Activated naive CD8-positive, alpha-beta T cell treated with anti-CD3 and anti-CD28 coated beads, Interleukin-2, amount 50 U/mL, for 24 hours (primary cell): ENCODE measurements at places on chromosomes 1 and 21.

DNA sequence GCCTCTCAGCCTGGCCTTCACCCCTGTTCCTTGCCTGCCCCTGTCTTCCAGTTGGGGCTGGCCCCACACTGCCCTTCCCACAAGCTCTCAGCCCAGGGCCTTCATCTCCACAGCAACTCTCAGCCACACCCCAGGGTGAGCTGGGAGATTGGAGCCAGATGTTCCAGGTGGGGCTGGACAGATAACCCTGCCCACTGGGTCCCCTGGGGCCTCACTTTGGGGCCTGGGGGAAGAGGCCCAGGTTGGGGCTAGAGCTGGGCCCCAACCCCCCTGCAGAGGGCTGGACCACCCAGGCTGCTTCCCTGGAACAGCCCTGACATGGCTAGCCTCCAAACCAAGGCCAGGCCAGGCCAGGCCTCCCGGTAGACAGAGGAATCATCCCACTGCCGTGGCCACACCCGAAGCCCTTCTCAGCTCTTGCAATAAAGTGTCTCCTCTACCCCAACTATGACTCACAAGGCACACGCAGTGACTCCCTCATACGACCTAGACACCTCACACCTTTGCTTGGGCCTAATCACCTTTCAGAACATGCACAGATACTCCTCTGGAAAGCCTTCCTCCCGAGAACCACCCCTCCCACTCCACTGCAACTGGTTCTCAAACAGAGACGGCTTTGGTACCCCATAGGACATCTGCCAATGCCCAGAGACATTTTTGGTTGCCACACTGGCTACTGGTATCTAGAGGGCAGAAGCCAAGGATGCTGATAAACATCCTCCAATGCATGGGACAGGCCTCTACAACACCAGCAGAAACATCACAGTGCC, 22.2 kb downstream of the SLC2A1 start:
- DNase-seq, result no peak

DNA sequence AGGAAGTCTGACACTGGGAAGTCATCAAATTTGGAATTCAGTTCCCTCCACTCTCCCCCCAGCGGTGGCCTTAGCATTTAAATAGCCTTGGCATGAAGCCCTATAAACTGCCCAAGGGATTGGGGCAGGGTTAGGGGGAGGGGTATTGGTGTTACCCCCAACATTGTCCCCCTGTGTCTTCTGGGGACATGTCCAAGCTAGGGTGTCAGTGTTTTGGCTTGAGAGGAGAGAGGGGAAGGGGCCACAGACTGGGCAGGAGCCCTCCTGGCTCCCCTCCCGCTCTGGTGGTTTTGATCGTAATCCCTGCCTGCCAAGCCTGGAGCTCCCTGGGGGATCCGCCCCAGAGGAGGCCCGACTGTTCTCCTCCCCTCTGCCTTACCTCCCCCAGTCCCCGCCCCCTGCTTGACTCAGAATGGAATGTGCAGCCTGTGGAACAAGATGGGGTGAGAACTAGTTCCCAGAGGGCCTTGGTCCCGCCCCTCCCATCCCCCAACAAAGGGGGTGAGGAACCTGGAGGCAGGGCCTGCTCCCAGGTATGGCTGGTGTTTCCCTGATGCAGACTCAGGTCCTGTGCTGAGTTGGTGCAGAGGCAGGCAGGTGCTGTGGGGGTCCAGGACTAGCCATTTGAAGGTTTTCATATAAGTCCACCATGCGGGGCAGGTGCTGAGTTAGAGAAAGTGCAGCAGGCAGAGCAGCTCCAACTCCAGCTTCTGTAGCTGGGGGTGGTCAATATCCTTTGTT, 7.4 kb downstream of the SOX13 start:
- DNase-seq, result no peak

DNA sequence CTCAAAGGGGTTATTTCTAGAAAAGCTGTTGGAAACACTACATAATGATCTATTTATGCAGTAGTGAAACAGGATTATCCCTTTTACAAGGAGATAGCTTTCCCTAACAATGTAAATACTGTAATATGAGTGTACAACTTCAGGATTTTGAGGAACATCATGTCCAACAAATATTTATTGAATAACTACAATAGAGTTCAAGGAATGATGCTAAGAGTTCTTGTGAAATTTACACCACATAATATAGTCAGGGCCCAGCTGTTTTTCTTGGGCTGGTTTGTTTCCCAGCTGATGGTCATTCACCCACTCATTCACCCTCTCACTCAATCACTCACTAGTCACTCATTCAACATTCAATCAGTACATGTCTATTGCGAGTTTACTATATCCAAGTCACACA, 12.3 kb upstream of the LYPLAL1 start:
- no peak for DNase-seq

DNA sequence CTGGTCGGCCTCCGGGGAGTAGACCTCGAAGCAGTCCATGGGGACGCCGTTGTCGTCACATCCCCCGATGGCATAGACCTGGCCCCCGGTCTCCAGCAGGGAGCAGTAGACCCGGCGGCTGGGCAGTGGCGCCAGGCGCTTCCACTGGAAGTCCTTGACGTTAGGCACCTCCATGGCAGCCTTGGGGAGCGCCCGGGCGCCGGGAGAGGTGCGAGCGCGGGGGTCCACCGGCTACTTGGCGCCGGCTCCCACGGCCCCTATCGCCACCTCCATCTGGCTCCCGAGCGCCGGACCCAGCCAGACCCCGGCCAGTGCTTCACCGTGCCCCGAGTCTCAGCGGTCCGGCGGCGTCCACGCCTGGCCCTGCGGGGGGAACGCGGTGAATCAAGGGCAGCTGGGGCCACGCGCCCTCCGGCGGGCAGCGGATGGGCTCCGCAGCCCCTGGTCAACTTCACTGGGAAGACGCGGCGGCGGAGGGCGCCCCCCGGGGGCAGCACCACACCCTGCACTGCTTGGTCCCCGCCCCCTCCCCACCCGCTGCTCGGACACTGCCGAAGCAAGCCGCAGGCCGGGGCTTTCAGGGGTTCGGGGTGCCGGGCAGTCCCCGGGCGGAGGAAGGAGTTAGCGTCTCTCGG, 13.2 kb downstream of the KLHDC8A start:
- no peak for DNase-seq

- DNase-seq, result no peak
These were observed 49.8 kb downstream of the KIRREL1 start for GRCh38 chr1:158043232-158043631.
